ENCODE measurements at places on chromosomes 4 and X.

- DNase-seq: no peak
These were observed 161.1 kb upstream of the TLL1 start for GRCh38 chr4:165711912-165712311.

GRCh38 chr4:5970381-5971077 is 47.7 kb downstream of the C4orf50 start:
- no peak for DNase-seq

DNA sequence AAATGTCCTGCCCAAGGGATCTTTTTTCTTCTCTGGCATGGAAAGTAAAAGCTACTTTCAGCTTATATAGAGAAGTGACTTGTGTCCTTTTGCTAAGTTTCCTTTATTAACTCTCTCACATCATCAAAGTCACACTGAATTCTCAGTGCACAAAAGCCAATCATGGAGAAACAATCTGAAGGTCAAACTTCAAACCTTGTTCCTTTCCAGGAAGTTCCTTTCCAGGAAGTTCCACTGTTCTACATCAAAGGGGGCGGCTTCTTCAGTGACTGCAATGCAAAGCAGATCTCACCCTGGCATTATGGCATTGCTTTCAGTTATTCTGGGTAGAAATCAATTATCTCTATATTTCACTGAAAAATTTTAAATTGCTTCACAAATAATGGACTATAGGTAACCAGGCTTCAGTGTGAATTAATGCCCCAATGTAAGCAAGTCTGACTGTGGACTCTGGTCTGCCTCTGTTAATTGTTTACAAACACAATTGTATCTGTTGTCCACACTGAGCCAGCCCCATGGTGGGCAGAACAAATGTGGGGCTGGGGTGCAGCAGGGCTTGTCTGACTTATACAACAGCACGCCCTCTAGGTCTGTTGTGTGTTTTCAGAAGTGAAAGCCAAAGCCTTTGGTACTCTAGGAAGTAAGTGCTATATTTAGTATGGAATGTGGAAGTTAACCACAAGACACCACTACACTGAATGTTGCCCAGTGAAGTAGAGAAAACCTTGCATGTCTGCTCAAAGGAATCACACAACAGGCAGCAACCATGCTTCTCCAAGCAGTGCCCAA is 98.8 kb downstream of the CDS1 start:
- DNase-seq: no peak

DNA sequence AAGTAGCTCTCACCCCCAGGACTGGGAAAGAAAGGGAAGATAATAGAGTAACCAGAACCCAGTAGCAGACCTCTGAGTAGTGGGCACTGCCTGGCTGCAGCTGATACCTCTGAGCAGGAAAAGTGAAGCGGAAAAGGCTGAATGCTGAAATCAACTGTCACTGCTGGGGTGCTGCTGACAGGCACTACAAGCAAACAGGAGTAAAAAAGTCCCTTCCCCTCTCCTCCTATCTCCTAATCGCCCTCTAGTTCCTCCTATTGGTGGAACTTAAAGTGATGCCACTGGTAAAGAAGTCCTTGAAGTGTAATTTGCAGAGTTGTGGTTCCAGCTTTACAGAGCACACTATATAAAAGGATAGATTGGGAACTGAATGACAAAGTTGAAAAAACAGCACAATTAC is 32.8 kb upstream of the GLRB start:
- DNase-seq: no peak

GRCh38 chr4:45663003-45663402 is 460.9 kb downstream of the GABRG1 start:
- DNase-seq: no peak

GRCh38 chr4:38400946-38401345 is 263.1 kb upstream of the KLF3 start:
- no peak for DNase-seq

GRCh38 chr4:26568446-26568994 is 15.4 kb upstream of the TBC1D19 start:
- no peak for DNase-seq
